RWPE2 (cell line): ENCODE measurements at places on chromosomes 1 and 21.

- no peak for DNase-seq
These were observed 121.4 kb downstream of the HLCS start for GRCh38 chr21:36845070-36845469.

DNA sequence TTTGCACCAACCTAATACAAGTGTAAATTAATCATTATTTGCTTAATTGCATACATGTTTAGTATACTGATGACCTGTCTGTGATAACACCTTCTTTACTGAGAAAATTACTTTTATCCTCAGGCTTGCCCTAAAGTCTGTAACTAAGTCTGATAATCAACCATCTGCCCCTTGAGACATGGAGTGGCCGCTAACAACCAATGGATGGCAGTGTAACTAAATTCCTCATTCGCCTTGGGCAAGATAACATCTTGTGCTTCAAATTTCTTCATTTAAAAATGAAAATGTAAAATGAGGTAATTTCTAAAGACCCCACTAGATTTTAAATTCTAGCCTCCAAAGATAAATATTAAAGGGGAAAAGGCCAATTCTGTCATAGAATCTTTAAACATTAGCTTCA lies 85.1 kb downstream of the ENAH start:
- no peak for DNase-seq

- DNase-seq, result peak; percentile 89
These were observed at the start of gene PTGS2 for GRCh38 chr1:186680245-186681061. Gene PTGS2, minus strand, starts transcription at chr1:186680423. Its CDS starts 133 bp downstream, at chr1:186680290.

DNA sequence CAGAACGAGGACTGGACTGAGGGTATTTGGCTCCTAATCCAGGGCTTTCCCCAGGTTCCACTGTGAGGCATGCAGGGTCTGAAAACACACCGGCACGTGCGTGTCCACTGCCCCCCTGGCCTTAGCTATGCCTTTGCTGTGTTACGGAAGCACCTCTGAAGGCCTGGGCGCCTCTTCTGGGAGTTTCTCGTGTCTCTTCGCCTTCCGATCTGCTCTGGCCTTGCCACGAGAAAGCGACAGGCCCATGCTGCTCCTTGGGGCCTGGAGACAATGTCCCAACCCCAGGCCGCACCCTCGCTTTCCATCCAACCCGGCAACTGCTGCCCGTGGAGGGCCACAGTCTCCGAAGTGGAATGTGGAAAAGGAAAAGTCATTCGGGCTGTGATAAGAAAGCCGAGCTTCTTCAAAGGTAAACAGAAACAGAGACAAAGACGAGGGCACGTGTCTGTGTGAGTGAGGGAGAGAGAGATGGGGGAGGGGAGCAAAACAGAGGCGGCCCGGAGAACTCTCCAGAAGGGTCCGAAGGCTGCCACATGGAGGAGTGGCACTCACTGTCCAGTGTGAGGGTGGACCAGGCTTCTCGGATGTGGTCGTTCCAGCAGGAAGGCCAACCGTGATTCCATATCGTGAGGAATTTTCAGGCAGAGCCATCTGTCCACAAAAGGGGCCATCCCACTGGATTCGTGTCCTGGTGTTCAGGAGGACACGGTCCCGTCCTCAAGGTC lies 3.4 kb upstream of the UMODL1 start:
- DNase-seq, result peak; percentile 39

- no peak for DNase-seq
These were observed 17.8 kb downstream of the COL24A1 start for GRCh38 chr1:86138746-86139145.

DNA sequence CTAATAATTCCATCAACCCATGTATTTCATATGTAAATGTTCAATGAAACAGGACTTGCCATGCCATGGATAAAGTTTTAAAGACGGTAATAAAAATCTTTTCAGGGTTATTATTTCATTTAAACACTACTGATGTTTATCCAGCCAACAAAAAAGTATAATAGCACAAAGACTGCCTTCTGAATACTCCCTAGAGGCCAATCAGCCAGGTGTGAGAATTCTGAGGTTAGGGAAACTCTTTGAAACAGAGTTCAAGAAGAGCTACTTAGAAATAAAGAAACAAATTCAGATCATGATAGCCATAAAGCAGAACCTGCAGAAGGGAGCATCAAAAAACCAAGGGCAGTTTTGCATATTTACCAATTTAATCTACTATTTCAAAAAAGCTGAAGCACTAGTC lies 48.7 kb downstream of the AKT3 start:
- no peak for DNase-seq

DNA sequence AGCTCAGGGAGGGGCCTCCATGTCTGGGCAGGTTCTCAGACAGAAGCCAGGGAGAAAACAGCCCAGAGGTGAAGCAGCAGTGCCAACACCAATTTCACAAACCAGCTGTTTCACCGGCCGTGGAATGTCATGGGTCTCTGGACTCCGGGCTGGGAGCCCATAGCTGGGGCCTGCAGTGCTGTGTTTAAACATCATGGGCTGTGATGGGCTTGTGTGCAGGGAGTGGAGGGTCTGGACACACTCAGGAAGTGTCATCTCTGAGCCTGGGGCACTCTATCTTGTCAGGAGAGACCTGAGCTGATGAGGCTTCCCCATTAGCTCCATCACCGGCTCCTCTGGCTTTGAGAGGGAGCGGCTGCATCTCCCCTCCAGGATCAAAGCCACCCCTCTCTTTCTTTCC lies 173.6 kb upstream of the IGSF21 start:
- DNase-seq, result no peak

- DNase-seq, result no peak
These were observed 522.9 kb downstream of the KIF26B start for GRCh38 chr1:245677461-245678240.

DNA sequence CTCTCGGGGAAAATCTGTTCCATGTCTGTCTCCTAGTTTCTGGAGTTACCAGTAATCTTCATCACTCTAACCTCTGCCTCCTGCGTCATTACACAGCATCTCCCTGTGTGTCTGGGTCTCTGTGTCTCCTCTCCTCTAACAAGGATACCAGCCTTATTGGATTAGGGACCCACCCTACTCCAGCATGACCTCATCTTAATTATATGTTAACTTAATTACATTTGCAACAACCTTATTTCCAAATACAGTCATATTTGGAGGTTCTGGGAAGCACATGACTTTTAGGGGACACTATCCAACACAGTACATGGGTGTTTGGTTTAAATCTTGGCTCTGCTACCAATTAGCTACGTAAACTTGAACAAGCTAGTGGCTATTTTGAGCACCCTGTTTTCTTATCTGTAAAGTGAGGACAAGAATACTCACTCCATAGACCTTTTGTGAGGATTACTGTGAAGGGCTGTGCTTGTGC lies 83.9 kb upstream of the SGIP1 start:
- no peak for DNase-seq

DNA sequence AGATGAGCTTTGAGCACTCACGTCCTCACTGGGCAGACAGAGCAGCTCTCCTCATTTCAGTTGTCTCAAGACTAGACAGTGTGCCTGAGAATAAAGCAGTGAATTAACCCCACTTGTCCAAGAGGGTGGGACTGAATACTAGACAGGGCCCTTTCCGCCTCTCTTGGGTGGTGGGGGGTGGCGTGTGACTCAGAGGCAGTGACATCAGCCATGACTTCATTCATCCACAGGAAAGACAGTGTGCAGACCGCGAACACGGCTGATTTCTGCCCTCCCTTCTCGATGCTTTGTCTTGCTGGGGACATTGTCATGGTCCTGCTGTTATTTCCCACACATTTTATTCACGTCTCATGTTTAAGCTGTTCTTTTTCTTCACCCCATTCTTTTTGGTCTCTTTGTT lies 64.9 kb downstream of the FGGY start:
- no peak for DNase-seq

- DNase-seq, result no peak
These were observed 486.7 kb downstream of the SMYD3 start for GRCh38 chr1:246020211-246020954.

GRCh38 chr1:233654658-233655280 lies 40.9 kb downstream of the KCNK1 start:
- DNase-seq, result no peak
